ENCODE measurements at places on chromosomes 1 and 21.

DNA sequence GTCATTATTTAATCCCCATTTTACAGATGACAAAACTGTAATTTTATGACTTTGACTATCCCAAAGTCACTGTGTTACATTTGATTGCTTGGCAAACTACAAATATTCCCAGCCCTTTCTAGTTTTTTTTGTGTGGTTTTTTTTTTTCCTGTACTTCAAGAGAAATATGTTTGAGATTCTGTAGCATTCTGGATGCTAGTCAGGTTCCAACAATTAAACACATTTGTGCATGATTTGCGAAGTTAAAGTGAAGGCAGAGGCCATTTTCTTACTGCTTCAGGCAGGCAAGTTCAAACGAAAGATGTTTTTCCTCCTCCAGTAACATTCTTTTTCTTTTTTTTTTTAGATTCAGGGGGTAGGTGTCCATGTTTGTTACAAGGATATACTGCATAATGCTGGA, 107.9 kb upstream of the SERTAD4 start:
- no peak for DNase-seq

DNA sequence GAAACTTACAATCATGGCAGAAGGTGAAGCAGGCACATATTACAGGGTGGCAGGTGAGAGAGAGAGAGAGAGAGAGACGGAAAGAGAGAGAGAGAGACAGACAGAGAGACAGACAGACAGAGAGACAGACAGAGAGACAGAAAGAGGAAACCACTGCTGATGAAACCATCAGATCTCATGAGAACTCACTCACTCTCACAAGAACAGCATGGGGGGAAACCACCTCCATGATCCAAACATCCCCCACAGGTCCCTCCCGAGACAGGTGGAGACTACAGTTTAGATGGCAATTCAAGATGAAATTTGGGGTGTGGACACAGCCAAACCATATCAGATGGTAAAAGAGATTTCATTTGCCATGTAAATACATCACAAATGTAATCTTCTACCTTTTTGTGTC, 708.1 kb downstream of the MRPL39 start:
- no peak for DNase-seq

- no peak for DNase-seq
These were observed 38.3 kb downstream of the NCF2 start for GRCh38 chr1:183551924-183552323.

GRCh38 chr1:101323535-101323934, 86.7 kb downstream of the S1PR1 start:
- no peak for DNase-seq

DNA sequence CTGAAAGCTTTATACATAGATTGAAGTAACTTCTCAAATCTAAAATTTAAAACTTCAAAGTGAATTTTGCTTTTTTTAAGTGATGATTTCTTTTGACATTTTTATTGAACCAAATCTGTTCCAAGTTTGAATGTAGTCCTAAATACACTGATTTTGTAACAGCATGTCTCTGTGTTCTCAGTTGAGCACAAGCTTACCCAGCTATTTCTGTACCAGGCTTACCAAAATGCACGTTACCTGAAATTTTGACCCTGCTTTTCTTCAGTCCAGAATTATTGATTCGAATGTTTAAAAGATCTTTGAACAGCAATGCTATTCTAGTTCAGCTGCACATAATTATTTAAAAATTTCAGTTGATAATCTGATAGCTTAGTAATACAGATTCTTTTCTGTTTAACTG, 25.6 kb downstream of the AGO4 start:
- DNase-seq: no peak

DNA sequence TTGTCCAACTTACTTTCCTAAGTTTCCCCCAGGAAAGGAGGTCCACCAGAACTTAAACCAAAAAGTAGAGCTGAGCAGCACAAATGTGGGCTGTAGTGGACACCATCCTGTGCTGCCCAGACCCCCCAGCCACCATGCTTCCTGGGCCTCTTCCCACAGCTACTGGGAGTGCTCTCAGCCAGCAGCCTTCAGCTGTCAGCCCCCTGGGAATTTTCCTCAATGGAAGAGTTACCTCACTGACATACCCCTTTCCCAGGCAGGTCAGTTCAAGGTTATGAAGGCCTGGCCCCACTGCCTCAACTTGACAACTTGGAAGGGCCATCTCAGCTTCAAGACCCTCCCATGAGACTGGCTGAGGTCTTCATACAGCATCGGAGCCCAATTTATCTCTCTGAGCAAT, 47.7 kb downstream of the CDCP2 start:
- DNase-seq: no peak

DNA sequence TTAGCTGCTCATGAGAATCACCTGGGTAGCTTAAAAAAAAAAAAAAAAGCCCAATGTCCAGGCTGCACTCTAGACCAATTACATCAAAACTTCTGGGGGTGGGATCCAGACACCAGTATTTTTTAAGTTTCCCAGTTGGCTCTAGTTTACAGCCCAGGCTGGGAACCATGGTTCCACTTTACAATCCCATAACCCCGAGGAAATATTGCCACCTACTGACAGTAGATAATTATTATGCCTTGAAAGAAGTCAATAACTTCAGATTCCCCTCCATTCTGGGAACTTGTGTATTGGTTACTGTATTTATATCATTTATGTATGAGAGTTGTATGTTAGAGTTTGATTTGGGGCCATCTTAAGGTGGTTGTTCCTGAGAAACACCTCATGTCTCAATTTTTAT, 100.2 kb downstream of the SPATA46 start:
- no peak for DNase-seq

DNA sequence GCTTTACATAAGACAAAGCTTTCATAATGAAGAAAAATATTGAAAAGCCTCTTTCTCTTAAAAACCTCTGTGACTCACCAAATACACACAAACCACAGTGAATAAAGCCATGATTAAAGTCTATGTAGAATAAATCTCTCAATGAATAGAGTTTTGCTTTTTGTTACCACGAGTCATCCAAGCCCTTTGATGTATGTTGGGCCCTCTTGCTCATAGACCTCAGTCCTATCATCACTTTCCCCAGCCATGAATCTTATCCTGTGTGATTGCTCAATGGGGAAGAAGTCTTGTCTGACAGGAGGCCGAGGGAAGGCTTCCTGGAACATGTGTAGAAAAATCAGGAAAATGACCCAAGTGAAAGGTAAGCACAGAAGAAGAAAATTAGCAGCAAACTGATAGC, 60.8 kb downstream of the NGF start:
- no peak for DNase-seq

DNA sequence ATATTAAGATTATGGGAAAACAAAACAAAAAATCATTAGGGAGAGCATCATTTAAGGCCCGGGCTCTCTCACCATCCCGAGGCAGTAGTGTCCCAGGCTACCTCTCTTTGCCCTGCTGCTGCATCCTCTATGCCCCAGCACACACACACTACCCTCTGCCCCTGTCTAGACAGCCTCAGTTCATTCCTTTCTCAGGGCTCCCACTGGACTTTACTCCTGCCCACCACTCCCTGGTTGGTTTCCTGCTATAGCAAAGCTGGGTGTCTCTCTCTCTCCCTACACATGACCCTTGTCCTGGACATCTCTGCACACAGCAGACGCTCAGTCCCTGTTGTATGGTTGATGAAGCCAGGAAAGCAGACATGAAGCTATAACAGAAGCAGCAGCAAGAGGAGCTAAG, 30.7 kb downstream of the GNG12 start:
- DNase-seq: no peak

DNA sequence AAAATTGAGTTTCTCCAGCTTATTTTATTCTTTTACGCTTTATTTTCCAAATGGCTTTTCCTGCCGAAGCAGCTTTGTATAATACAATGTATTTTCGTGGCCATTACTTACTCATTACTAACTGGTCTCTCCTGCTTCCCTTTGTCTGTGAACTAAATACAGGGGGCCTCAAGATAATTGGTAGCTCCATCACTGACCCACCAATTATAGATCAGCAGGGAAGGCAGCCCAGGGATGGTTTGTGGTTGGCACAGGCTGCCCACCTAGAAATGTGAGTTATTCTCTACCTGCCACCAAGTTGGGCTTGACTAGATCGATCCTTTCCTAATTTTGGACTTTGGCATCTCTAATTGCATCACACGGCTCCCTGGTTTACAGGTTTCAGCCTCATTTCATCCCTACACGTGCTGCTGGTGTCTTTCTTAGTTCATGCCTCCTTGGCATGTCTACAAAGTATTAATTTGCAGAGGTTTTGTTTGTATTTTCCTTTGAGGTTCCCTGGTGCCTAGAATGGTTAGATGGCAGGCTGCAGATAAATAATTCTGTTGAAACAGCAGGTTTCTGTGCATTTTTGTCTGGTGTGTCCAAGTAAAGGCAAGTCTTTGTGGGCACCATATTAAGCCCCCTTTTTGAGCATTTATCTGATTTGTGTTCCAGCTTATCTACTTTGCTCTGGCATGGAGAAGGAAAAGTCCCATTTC, 35.2 kb downstream of the PEX14 start:
- DNase-seq: no peak

GRCh38 chr1:51916587-51917405, 38.3 kb upstream of the NRDC start:
- DNase-seq: no peak

GRCh38 chr1:188154761-188155160, 1326.0 kb downstream of the PLA2G4A start:
- DNase-seq: no peak

GRCh38 chr1:235865565-235866204, 1.0 kb downstream of the LYST start:
- DNase-seq: no peak

DNA sequence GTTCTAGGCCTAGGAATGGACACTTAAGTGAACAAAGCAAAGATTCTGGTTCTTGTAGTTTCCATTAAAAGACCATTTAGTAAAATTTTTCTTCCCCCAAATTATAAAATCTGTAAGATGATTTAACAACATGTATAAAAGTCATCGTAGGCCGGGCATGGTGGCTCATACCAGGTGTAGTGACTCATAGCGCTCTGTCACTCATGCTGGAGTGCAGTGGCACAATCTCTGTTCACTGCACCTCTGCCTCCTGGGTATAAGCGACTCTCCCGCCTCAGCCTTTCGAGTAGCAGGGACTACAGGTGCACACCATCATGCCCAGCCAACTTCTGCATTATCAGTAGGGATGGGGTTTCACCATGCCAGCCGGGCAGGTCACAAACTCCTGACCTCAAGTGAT, 9.1 kb downstream of the ASPM start:
- no peak for DNase-seq

- DNase-seq: no peak
These were observed 170.7 kb downstream of the IER5 start for GRCh38 chr1:181259026-181259745.

DNA sequence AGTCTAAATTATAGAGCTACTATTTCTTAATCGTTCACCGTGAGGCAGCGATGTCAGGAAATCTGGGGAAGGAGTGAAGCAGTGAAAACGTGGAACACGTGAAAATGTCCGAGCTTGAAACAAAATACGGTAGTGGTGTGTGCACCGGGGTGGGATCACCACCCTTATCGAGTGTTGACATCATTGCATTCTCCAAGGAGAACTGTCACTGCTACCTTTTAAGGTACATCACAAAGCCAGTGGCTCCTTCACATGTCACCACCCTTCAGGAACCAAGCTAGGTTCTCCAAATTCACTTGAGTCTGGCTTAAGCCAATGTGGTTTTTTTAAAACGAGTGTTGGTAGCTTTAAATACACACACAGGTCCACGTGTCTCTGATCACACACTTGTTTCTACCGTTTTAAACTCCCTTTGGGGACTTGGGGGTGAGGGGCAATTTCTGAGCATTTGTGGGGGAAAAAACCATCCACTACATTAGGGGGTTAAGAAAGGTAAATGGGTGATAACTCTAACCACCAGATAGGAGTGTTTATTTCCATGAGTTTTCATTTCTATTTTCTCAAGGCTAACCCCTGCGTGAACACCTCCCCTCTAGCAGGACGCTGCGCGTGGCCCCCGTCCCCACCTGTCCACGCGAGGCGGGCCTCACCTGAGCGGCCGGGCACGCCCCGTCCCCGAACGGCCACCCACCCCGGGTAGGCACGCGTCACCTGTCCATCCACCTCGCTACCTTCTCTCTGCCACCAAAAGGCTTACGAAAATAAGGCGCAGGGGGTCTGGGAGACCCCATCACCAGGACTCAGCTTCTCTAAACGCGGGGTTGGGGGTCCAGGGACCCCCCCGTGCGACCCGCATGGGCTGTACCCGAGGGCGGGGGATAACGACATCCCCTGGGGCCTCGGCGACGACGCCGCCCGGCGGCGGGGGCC, 978 bp downstream of the PRDM15 start:
- peak; percentile 17 for DNase-seq

GRCh38 chr1:43235451-43236121, 34.2 kb upstream of the TMEM125 start:
- no peak for DNase-seq

- no peak for DNase-seq
These were observed 257.7 kb upstream of the SGIP1 start for GRCh38 chr1:66276218-66276617.

DNA sequence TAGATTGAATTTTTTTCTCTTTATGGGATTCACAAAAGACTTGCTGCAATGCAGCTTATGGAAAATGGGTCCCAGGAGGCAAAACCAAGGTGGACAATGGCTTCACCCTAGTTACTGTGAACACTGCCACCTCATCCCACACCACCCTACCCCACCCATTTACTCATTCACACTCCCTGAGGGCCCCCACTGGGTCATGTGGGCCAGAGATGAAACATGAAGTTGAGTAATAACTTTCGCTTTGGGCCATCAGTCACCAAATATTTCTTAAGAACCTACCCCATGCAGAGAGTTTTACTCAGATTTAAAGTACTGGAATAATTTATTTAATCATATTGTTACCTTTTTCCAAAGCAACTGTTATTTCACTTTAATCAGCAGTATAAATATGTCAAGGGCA, 191.8 kb downstream of the TPR start:
- DNase-seq: no peak

GRCh38 chr1:18764362-18764761, 95.1 kb downstream of the TAS1R2 start:
- DNase-seq: no peak

DNA sequence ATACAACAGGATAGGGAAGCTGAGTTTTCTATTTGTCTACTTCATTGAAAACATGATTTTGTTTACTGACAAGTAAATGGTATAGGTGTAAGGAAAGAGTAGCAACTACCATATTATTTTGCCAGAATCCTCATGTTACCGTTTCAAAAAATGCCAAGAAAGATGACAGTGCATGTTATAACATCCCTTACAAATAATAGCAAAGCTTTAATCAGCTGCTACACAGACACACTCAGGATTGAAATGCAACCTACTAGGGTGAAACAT, 331.5 kb downstream of the CHRM3 start:
- no peak for DNase-seq

GRCh38 chr1:32239790-32240139, 7.3 kb upstream of the FAM167B start:
- DNase-seq: no peak

All from T-helper 17 cell (primary cell).